Stimulated activated CD4-positive, alpha-beta T cell treated with anti-CD3 and anti-CD28 coated beads, TNF-alpha, amount 100 ng/mL, for 48 hours (primary cell): ENCODE measurements at places on chromosomes 7 and 10.

DNA sequence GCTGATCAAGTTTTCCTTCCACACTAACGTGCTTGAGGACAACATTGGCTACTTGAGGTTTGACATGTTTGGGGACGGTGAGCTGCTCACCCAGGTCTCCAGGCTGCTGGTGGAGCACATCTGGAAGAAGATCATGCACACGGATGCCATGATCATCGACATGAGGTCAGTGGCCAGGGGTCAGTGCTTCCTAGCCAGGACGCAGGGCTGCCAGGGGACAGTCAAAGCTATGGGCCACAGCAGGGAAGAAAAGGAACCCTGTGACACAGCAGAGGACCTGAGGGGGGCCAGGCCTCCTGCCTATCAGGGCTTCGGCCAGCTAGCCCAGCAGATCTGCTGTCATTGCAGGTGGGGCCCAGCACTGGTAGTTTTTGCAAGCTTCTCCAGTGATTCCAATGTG, 5.2 kb downstream of the RBP3 start:
- DNase-seq, result no peak

- DNase-seq, result no peak
Observed at GRCh38 chr10:68172324-68172723, 59.6 kb downstream of the ATOH7 start.

DNA sequence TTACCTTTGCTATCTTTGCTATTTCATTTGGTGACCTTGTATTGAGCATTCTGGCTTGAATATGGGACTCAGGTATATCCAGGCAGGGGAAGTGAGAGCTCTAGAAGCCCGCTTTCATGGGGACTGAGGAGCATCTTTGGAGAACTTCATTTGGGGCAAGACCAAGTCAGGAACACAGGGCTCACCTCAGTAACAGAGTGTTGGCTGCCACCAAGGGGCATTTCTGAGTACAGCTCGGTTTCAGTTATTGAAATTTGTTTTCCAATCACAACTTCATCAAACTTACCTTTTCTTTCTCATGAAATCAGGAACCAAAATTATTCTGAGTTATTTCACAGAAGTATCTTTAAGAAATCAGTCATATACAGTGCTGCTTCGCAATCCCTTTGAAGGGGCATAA, 337.2 kb downstream of the C7orf25 start:
- DNase-seq, result no peak

- DNase-seq, result no peak
Observed at GRCh38 chr10:61390851-61391250, 62.3 kb downstream of the TMEM26 start.

GRCh38 chr10:35074266-35074665, 15.9 kb downstream of the CUL2 start:
- DNase-seq, result no peak

GRCh38 chr7:101226721-101227120, 8.8 kb downstream of the ZNHIT1 start:
- no peak for DNase-seq

- DNase-seq, result peak; percentile 16
Observed at GRCh38 chr10:30591249-30591670, 38.3 kb downstream of the LYZL2 start.
